Stimulated activated CD4-positive, alpha-beta T cell treated with anti-CD3 and anti-CD28 coated beads, Interleukin-2, amount 100 ng/mL, for 48 hours (primary cell): ENCODE measurements at places on chromosomes 3 and 15.

DNA sequence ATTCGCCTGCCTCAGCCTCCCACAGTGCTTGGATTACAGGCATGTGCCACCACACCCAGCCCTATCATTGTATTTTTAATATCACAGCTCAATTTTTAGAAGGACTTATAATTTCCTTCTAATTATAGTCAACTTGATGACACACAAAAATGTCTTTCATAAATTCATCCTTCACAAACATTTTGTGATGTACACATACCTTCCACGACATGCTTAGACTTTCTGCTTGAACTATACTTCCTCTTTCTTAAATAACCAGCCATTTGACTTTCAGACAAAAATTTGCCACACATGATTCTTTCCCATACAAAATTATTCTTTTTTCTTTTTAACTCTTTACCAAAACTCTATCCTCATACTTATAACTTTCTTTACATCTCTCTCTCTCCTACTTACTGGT is 48.4 kb upstream of the CCK start:
- DNase-seq, result no peak

- DNase-seq, result no peak
Observed at GRCh38 chr15:90210593-90210992, 9.5 kb downstream of the SEMA4B start.

- no peak for DNase-seq
Observed at GRCh38 chr15:50247819-50248655, 17.5 kb downstream of the HDC start.

DNA sequence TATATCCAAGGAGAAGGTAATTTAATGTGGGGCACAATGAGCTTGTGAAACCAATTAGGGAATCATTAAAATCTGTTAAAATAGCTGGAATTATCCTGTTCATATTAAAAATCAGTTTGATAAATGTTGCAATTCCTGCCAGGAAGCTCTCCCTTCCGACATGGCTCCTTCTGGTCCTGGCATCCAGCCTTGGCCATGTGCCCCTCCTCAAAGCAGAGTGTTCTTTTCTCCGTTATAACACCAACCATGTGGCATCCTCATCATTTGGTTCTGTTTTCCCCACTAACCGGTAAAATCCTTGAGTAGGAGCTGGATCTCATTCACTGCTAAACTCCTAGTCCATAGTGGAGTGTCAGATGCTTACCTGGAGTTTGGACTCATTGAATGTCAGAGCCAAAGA is 127.2 kb downstream of the ARNT2 start:
- no peak for DNase-seq

- DNase-seq, result no peak
Observed at GRCh38 chr3:14933820-14934425, 13.5 kb upstream of the NR2C2 start.
